Stimulated activated naive CD8-positive, alpha-beta T cell treated with anti-CD3 and anti-CD28 coated beads, Interleukin-15, amount 100 ng/mL, for 72 hours (primary cell): ENCODE measurements at places on chromosomes 16 and 17.

DNA sequence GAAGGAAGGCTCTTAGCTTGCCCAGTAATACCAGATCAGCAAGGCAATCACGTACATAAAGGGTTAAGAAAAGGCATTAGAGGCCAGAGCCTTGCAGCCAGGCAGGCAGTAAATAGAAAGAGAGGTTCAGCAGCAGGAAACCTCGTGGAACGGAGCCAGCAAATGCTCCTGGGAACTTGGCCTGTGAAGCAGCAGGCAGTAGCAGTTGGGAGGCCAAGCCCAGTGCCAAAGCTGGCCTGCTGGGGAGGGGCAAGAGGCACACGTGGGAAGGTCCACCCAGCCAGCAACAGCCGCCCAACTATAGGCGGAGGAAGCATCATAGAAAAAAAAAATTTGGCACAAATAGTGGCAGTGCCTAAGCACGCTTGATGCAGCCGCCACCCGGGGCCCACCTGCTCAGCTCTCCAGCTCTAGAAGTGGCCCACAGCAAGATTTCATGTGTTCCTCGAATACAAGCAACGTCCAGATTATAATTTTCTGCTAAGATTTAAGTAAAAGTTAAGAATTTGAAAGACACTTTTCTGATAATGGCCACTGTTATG, 2339.5 kb downstream of the TP53TG3F start:
- DNase-seq, result no peak

DNA sequence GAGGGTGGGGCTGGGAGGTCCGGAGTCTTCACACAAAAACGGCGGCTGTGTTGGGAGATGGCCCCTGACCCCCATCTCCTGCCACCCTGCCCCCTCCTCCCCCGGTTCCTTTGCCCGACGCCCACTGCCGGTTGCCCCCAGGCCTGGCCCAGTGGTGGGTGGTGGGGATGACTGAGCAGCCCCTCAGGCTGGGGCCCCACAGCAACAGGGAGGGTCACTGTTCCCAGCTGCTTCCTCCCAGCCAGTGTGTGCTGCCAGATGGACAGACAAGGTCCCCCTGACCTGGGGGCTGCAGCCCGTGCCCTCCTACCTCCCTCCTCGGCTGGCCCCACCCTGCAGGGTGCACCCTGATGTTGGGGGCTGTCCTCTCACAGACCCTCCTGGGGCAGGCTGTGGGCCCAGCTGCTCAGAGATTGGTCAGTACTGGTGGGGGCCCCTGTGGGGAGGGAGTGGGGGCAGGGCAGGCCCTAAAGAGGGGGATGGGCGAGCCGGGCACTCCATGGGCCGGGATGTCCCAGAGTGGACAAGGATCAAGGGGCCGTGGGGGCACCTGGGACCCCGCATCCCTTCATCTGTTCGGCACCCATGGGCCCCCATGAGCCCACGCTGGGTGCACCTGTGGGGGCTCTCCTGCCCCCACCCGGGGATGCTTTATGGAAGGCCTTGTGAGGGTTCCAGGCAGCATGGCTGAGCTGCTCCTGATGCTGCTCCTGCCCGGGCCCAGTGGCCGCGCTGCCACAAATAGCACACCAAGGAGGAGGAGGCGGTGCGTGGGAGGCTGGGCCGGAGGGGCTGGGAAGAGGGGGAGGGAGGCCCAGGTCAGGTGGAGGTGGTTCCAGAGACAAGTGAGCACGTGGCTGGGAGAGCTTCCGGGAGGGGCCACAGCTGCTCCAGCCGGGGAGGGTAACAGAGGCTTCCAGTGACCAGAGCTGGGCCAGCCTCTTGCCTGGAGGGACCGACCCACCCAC, 5.1 kb downstream of the C1QTNF8 start:
- DNase-seq, result no peak

DNA sequence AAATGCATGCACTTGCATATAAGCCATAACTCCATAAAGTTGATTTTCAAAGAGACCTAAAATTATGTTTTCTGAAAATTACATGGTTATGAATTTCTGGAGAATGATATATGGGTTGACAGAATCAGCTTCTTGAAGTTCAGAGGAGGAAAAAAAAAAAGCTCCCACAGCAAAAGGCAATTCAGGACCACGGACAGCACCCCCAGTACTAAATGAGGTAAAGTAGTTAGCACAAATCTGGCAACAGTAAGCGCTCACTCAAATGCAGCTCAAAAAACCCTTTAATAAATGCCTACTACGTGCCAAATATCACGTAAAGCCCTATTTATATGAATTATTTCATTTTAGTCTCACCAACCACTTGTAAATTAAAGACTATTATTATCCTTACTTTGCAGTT, 135.2 kb downstream of the SHISA9 start:
- DNase-seq, result no peak

- no peak for DNase-seq
Measured at GRCh38 chr16:35533683-35534082, 2074.3 kb downstream of the TP53TG3F start.

GRCh38 chr17:1762901-1763898, 1.3 kb downstream of the SERPINF1 start:
- no peak for DNase-seq

GRCh38 chr16:2663553-2664546, 18.5 kb upstream of the KCTD5 start:
- DNase-seq, result no peak

DNA sequence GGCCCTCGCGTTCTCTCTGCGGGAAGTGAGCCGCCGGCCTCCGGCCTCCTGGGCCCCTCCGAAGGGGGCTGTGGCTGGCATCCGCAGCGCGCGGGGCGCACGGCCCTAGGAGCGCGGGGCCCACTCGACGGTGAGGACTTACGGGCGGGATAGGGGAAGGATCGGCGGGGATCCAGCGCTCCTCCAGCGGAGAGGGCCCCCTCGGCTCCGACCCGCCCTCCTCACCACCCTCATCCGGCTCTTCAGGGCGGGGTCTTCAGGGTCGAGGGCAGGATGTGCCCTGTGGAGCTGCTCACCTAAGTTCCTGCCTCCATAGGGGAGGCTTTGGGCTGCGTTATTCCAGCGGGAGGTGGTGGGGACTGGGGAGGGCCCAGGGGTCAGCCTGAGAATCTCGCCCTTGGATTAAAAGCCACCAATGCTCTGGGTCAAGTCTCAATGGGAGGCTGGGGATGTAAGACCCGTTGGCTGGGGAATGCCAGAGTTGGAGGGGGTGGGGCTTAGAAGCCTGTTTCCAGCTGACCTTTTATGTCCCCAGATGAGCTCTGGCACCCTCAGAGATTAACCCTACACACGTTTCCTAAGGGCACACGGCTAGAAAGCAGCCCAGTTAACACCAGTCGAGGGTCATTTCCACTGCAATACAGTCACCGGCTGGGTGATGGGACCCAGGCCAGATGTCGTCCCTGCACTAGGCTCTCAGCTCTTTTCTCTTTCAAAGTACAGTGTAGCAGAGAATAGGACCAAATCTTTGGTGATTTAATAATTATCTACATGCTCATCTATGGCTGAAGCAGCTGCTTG, 13.4 kb downstream of the TBX2 start:
- no peak for DNase-seq

DNA sequence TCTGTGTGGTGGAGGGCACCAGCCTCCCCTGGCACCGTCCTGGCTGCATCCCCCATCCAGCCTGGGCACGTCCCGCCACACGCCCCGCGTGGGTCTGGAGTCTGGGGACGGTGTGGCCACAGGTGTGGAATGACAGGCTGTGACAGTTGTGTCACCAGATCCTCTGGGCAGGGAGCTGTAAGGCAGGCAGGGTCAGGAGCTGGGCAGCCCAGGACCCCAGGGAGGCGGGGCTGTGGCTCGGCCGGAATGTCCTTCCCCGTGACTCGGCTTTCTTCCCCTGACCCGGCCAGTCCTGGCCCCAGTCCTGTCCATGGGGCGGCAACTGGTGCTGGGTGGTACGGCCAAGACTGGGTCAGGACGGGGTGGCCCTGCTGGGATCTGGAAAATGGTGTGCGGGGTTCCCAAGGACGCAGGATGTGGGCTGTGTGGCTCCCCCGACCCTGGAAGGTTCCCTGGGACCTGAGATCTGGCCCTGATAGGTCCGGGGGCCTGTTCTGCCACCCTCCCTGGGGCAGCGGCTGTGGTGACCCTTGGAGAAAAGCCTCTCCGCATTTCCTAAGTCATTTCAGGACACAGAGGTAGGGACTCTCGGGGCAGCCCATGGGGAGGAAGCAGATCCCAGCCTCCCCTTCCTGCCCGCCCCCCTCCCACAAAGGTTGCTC, 3.3 kb upstream of the SLC16A3 start:
- DNase-seq, result no peak
